Ureter (tissue), 1 donor: ENCODE measurements at places on chromosomes 7 and 10. TPM values are rescaled to one million over a fixed set of nuclear protein-coding genes. Genes with fewer than 3 reads are reported as not detected.

Gene IGFBP3
- 445 TPM for total RNA-seq

Gene TBX20
- total RNA-seq = not detected

Gene TDRD1
- 0.23 TPM for total RNA-seq

Gene WEE2
- total RNA-seq = not detected

Gene MSMB
- not detected for total RNA-seq

Gene TMEM176A
- total RNA-seq = 30.7 TPM

Gene UBE2H
- 69.7 TPM for total RNA-seq

Gene OR6B1
- not detected for total RNA-seq

Gene SPAM1
- not detected for total RNA-seq

Gene PRPS1L1
- not detected for total RNA-seq

Gene INSYN2A
- total RNA-seq = 0.31 TPM

Gene GDF2
- not detected for total RNA-seq

Gene HOXA6
- total RNA-seq = 8.5 TPM

Gene SUFU
- total RNA-seq = 25.5 TPM

Gene ADD3
- 140 TPM for total RNA-seq

Gene CARD11
- 52.3 TPM for total RNA-seq

Gene IQUB
- 1.6 TPM for total RNA-seq
